ENCODE measurements at places on chromosomes 4 and X.
A peak's percentile ranks its signal among the peaks of the same experiment; 100 is the strongest.

DNA sequence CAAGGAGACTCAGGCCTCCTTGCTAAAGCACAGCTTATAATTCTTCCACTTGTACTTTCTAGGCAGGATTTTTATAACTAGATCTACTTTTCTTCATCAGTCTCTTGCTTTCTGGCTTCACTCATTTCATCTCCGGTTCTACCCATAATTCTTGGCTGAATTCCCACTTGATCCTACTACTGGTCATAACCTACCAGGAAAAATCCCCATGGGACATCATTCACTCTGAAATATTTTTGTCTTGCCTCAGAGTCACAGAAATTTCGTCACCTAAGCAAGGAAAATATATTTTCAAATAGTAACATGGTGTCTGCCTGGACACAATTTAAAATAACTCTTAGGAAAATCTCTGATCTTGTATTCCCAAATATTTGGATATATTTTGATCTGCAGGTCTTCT, 122.3 kb downstream of the TEX13A start:
- no peak for DNase-seq

- DNase-seq = no peak
These were observed 6.4 kb upstream of the PITX2 start for GRCh38 chr4:110629214-110629754.

- DNase-seq = peak; percentile 29
These were observed 208.3 kb upstream of the JADE1 start for GRCh38 chr4:128600996-128601871.

DNA sequence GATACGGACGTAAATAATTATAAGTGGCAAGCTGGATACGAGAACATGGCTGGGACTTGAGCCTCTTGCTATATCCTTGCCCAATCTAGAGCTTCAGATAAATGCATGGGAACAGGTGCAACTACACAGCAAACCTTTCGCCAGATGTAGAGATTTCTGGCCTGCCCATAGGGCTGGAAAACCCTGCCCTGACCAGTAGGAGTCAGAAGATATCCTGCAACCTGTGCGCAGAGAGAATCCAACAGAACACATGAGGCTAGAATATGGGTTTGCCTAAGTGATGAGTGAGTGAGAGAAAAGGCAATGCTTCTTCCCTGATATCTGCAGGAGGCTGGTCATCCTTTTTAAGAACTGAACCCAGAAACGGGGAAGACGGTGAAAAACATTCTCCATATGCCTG, 805.3 kb upstream of the TENM3 start:
- no peak for DNase-seq

GRCh38 chr4:153589703-153590595, 94.1 kb upstream of the TLR2 start:
- DNase-seq = no peak

DNA sequence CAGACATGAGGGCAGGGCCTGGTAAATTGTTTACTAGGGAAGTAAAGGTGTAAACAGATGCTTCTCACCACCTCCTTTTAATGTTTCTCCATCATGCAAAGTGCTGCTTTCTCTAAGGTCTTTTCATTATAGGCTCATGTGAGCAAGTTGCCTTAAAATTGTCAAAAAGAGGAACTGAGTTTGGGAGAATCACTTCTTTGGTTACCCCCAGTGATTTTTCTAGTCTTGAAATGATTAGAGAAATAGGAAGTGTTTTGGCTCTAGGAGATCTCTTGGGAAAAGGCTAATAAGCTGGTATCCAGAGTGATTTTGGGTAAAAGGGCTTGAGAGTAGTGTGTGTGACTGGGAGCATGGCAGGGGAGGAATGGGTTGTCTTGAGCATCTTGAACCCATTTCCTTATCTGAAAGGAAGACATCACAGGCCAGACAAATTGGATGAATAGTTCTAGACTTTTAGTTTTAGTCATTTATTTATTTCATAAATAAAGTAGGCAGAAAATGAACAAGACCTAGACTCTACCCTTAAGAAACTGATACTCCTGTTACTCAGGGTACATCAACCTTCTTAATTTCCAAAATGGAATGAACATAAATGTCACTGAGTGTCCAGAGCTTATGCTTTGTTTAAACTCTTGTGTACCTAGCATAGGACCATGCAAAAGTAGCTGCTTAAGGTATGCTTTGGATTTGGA, 14.2 kb downstream of the GRPR start:
- no peak for DNase-seq

DNA sequence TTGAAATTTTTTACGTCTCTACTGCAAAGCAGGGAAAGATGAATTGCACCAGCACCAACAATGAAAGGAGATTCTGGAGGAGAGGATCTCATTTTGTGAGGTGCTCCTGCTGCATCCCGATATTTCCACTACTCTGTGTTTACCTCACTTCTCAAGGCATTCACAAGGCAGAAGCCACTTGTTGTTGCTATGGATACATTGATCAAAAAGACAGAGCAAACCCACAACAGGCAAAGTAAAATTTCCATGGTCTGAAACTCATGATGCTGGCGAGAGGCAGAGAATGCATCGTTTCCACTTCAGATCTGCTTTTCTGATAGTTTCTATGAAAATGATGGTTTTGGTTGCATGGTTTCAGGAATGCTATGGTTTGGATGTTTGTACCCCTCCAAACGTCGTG, 323.3 kb downstream of the ASMT start:
- no peak for DNase-seq

DNA sequence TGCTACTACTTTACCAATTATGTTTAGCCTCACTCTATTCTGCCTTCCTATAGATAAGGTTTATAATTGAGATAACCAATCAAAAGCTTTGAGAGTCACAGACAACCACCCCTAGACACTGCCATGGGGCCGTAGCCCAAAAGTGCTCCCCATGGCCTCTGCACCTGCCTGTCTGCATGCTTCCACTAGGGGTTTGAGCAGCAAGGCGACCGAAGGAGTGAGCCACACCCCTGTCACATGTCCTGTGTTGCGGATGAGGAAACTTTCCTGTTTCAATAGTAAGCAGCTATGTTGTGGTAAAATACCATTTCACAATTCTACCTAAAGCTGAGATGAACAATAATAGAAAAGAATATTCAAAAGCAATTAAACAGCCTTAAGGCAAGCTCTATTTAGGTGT, 856.0 kb upstream of the FRG1 start:
- no peak for DNase-seq

GRCh38 chr4:15757054-15757453, 21.1 kb upstream of the CD38 start:
- no peak for DNase-seq

DNA sequence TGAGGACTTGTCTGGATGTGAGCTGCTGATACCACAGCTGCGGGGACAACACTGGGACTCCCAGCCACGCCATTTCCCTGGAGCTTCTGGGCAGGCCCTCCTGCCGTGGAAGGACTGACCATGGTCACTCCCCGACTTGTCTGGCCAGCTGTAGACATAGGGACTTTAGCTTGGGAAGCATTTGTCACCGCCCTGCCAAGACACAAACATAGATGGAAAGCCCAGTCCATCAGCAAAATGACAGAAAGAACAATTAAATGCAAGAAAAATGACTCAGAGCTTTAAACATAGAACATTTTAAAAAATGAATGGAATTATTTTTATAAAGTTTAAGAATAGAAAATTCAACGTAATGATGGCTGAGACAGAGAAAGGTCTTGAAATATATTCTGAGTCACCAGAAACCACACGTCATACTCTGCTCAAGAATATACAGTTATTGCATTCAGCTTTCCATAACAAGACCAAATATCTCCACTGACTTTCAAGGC, 107.6 kb upstream of the CBR4 start:
- no peak for DNase-seq

GRCh38 chr4:184911310-184911709, 85.5 kb upstream of the ACSL1 start:
- DNase-seq = peak; percentile 1

- no peak for DNase-seq
These were observed 8.8 kb downstream of the TMEM255A start for GRCh38 chrX:120302434-120302833.

DNA sequence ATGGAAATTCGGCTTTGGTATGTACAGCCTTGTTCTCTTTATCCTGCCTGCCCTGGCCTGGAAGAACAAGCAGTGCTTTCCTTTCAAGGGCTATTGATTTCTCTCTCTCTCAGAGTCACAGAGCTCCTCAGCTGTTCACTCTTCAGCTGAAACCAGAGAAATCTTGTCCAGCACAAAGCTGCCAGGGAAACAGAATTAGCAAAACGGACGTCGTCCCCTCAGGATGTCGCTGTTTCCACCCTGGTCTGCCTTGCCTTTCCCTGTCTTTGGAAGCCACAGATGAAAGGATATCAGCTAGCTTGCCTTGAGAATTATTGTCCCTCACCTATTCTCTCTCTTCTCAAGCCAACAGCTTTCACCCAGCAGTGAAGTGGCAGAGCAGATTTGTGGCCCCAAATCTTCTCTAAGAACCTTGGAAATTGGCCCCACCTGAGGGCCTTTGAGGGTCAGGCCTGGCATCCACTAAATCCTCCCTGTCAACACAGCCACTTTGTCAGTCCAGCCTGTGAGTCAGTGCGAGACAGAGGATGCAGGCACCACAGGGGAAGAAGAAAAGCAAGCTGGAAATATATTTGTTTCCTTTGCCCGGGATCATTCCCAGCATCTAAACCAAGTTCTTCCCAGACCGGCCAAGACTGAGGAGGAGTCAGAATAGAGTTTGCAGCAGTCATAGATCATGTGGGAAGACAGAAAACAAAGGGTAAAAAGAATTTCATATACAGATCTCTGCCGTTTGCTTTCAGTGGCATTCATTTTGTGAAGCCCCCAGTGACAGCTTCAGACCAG, 63.8 kb upstream of the MTM1 start:
- no peak for DNase-seq

DNA sequence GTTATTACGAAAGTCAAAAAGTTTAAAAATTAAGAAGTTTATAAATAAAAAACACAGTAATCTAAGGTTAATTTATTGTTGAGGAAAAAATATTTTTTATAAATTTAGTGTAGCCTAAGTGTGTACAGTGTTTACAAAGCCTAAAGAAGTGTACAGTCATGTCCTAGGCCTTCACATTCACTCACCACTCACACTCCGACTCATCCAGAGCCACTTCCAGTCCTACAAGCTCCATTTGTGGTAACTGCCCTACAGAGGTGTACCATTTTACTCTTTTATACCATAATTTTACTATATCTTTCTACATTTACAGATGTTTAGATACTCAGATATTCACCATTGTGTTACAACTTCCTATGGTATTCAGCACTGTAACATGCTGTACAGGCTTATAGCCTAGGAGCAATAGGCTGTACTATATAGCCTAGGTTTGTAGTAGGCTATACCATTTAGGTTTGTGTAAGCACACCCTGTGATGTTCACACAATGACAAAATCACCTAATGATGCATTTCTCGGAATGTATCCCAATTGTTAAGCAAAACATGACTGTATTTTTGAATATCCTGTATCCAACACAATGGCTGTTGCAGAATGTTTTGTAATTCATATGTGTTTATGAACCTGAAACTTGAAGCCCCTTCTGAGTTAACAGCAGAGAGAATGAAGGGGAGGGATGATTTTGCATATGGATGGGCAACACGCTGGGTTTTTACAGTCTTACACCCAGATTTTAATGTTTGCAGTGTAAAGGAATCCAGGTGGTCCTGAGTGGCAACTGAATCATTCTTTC, 3.1 kb downstream of the PPBP start:
- DNase-seq = no peak

DNA sequence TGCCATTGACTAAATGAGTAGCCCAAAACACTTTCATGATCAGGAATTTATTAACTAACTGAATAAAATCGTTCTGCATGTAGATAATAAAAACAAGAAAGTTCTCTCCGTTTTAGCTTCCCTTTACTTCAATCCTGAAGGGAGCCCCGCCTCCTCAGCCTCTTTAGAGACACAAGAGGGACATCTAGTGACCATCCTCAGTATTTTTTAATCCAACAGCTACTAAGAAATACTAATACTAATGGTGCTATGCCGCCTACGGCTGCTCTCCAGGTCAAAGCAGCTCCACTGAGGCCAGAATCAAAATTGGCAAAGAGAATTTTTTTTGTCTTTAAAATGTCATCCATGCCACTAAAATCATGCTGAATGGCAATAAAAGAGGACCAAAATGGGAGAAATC, 3.2 kb upstream of the PCDH19 start:
- peak; percentile 56 for DNase-seq
